ENCODE measurements at places on chromosomes 16 and 17.
A peak's percentile ranks its signal among the peaks of the same experiment; 100 is the strongest.

DNA sequence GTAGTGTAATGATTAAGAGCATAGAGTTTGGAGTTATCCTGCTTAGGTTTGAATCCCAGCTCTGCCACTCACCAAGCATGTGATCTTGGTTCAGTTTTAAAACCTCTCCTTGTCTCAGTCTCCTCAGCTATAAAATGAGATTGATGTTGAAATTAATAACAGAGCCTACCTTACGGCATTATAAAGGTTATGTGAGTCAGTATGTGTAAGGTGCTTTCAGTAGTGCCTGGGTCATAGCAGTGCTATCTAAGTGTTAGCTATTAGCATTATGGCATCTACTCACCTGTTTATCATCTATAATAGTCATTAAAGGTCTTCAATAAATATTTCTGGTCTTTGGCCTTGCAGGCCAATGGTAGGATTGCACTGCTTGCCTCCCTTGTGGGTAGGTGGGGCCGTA is 53.4 kb downstream of the PRKCB start:
- DNase-seq, result no peak

DNA sequence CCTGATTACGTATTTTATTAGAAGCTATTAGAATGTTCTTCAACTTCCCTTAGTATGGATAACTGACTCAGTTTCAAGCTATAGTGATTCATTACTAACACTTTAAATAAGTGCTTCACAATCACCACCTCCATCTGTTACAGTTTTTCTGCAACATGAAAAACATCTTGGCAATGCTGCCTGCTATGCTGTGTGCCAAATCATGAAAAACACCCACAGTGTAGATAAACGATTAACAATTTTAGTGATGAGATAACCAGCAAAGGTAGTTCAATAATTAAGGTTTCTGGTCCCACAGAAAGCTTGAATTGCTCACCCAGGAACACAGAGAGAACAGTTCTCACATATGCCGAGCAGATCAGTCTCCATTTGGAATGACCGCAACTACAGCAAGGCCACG is 51.4 kb upstream of the SLC25A19 start:
- no peak for DNase-seq

DNA sequence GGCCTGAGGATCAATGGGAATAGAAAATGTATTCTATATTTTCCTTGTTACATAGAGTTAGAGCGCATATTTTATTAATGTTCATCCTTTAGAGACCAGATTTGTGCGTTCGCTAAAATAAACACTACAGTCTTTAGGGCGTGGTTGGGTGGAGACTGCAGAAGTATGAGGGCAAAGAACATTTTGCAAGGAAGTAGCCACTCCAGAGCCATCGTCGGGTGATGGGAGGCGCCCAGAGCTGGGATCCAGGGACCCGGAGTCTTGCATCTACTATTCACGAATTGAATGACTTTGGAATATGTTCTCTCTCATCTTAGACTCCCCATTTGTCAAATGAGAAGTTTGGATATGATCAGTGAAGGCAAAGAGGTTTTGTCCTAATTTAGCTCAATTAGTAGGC is 154.2 kb upstream of the IRX6 start:
- no peak for DNase-seq

DNA sequence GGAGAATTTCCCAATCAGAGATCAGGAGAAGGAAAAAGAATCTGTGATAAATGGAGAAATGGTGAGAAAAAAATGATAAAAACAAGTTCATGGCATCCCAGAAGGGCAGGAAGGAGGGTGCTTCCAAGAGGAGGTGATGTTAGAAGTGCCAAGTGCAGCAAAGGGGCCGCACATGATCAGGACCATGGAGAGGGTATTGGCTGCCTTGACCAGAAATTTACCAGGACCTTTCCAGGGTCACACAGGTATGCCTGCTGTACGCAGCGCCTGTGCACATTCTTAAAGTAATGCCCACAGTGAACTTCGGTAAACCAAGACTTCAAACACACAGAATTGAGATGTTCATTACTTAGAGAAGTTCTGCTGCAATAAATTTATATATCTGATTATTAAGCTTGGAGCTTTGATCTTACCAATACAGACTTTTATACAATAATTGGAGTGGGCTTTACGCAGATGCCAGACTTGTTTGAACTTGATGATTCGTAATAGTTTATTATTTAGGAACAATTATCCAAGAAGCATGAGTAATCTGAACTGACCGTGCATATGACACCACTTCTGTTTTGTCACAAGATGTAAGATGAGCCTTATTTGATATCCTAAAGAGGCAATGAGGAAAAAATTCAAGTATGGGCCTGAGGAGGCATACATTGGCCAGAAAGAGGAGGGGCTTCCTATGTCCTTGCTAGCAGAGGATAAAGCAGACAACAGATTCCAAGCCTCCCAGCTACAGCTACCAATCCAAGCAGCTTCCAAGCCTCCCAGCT is 2.2 kb upstream of the KRT33A start:
- no peak for DNase-seq

- DNase-seq, result no peak
These were observed 1.7 kb upstream of the CYTH1 start for GRCh38 chr17:78783711-78784324.

GRCh38 chr17:78999056-78999768 is 10.4 kb downstream of the CANT1 start:
- DNase-seq, result no peak

- DNase-seq, result no peak
These were observed 5.6 kb upstream of the SPATA20 start for GRCh38 chr17:50541402-50541715.

DNA sequence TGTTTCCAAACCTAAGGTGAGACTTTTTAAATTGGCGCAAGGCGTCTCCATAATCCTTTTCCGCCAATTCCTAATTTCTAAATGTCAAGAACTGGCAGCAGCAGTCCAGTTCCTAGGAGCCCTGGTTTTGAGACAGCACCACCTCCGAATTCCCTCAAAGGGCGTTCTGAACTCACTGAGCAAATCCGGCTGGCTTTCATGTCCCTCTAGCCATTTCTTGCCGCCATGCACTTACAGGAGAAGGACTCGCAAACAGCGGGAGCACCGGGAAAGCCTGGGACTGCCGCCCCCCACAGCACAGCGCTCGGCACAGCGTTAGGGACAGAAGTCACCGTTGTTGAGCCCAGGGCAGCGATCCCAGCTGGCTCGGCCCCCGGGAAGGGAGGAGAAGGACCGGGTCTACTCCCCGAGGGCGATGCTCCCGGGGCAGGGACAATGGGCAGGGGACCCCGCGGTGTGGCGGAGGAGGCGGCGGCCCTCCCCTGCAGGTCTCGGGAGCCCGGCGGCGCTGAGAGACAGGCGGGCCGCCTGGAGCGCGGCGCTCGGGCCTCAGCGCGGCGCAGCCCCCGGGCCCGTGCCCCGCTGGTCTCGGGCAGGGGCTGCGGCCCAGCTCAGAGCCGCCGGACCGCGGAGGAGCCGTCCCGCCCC is 545 bp downstream of the ARHGAP17 start:
- peak; percentile 35 for DNase-seq

- DNase-seq, result no peak
These were observed 26.0 kb upstream of the C16orf82 start for GRCh38 chr16:27040732-27041131.

GRCh38 chr16:19175492-19176262 is 7.6 kb downstream of the SYT17 start:
- no peak for DNase-seq

DNA sequence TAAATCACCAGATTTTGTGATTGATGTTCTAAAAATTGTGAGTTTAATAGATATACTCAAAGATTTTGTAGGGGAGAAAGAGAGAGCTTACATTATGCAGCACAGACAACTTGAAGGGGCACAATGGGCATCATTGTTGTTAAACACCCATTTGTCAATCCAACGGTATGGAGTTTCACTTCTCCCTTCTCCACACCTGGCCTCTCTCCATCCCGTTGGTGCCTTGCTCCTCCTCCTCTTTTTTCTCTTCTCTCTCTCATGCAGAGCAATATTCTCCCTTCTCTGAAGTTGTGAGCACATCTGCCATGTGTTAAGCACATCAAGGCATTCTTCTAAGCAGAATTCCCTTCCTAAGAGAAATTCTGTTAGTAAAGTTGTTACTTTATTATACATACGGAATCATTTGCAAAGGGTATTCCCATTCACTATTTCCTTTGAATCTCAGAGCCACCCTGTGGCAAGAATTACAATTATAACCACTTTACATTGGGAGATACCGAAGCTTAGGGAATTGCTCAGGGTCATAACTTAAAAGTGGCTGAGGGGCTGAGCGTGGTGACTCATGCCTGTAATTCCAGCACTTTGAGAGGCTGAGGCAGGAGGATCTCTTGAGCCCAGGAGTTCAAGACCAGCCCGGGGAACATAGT is 40.5 kb upstream of the SKAP1 start:
- DNase-seq, result no peak

- no peak for DNase-seq
These were observed 30.6 kb downstream of the MAP2K6 start for GRCh38 chr17:69445132-69445531.

- no peak for DNase-seq
These were observed 17.3 kb upstream of the ERCC4 start for GRCh38 chr16:13902677-13903076.

GRCh38 chr16:55754056-55754455 is 78.8 kb downstream of the CES1 start:
- no peak for DNase-seq

GRCh38 chr17:57655553-57655952 is 89.5 kb downstream of the CCDC182 start:
- no peak for DNase-seq

DNA sequence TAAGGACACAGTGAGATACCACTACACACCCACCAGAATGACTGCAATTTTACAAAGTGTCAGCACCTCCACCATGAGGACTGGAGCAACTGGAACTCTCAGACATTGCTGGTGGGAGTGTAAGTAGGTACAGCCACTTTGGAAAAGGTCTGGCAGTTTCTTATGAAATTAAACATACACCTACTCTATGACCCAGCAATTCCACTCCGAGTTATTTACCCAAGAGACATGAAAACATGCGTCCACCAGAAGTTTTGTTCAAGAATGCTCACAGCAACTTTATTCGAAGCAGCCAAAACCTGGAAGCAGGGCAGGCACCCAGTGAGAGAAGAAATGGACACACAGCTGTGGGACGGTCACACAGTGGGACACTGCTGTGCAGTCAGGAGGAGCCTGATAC is 384.0 kb downstream of the SOX9 start:
- no peak for DNase-seq

GRCh38 chr16:83136419-83136818 is 509.6 kb downstream of the CDH13 start:
- no peak for DNase-seq

DNA sequence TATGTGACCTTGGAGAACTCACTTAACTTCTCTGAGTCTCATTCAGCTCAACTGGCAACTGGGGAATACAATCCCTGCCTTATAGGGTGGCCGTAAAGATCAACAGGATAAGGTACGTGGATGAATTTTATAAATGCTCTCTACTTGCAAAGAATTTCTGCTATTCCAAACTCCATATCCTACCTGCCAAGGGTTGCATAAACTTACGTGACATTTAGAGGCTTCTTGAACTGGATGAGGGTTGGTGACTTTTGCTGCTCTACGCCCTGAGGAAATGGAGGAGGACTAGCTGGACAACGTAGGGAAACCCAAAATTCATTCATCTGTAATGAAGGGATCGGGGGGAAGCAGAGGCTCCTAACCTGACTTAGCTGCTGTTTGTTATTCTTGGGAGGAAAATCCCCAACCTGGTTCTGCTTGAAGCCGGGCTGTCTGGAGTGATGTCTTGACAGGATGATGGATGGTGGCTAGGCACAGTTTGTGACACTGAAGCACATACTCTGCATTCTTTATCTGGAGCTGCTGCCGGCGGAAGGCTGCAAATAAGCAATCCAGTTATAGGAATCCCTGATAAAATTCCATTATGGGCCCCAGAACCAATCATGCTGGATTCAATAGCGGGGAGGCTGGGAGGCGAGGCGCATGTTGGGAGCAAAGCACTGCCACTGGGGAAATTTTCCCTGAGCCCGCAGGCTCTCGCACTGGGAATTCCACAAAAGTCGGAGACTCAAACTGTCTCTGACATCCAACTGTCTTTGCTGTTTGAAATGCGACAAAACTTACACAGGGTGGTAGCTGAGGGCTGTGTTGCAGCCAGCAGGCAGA is 94.7 kb upstream of the SDK2 start:
- DNase-seq, result no peak

- no peak for DNase-seq
These were observed 166.1 kb downstream of the PRKCA start for GRCh38 chr17:66468241-66469087.

DNA sequence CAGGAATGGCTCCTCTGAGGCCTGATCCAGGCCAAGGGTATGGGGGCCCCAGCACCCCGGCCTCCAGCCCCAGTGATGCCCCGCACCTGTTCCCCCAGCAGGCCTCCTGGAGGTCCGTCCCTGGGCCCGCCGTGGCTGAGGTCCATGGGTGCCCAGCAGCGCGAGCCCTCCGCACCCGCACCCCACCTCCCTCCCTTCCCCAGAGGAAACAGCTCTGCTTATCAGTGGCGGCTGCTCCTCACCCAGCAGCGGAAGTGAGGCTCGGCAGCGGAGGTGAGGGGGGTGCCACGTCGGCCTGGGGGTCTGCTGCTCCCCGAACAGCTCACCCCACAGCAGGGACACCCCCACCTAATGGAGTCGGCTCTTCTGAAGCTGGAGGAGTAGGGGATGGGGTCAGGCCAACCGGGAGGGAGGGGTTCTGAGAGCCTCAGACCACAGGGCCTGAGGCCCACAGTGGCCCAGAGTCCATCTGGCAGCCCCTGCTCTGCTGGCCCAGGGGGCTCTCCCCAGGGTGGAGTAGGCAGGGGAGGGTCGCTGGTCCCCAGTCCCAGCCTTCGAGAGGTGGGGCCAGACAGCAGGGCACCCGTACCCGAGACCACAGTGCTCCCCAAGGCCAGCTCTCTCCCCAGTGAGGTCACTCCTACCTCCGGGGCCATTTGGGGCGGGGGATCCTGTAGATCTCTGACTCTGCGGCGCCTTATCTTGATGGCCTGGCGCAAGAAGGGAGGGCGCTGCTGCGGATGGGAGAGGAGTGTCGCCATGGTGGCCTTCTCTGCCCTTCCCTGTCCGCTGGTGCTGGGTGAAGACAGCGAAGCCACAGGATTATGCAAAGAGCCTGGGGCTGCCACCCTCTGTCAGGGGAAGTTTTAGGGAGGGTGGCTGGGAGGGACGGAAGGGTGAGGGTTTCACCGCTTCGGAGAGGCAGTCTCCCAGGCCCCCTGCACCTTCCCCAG is at the start of gene UNC13D:
TSS of gene UNC13D (minus strand) at position 828 of the 953 bp plus-strand sequence. CDS start at position 761, 67 bp downstream.
- peak; percentile 79 for DNase-seq
